Osteoblast (primary cell): ENCODE measurements at places on chromosomes 13 and 19. TPM values are rescaled to one million over a fixed set of nuclear protein-coding genes. Genes with fewer than 3 reads are reported as not detected.

DNA sequence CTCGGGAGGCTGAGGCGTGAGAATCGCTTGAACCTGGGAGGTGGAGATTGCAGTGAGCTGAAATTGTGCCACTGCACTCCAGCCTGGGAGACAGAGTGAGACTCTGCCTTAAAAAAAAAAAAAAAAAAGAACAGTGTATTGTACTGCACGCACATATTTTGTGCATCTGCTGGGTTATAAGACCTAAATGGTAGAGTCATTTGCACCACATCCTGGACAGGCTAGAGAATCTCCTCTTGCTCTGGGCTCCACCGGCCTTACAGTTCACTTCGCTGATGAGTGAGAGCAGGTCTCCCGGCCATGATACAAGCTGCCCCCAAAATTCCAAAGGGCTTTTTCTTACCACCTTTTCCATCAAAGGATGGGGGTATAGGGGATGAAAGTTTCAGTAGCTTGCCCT lies 7.2 kb upstream of the SAE1 start:
- H3K4me1 ChIP-seq = peaks cover 16% of the 10 kb centered on the region
- H3K36me3 ChIP-seq = no peaks in the 10 kb centered on the region
- H3K4me3 ChIP-seq = no peak overlapping the region
- no peak overlapping the region for H3K27ac ChIP-seq

DNA sequence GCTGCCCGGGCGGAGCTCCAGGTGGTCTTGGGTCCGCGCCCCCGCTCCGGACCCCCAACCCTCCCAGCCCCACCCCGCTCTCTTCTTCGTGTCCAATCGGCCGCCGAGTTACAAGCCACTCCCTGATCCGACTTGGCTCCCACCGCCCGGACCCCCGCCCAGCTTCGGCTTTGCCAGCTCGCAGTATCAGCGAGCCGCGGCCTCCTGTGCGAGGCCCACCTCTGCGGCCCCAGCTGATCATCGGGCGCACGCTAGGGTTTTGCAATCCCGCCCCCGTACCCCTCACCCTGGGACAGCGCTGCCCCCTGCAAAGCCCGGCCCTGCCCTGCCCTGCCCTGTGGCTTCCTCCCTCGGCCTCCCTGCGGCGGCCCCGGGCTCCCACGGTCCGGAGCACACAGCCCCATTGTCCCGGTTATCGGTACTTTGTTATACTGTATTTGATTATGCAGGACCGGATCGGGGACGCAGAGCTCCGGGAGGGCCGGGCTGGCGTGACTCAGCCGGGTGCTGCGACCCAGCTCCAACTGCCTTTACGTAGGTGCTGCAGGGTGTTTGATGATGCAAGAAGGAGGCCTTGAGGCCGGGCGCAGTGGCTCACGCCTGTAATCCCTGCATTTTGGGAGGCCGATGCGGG lies 598 bp upstream of the LPAR2 start:
- peaks cover 8% of the 10 kb centered on the region for H3K36me3 ChIP-seq
- no peak overlapping the region for H3K27ac ChIP-seq
- H3K27me3 ChIP-seq = no peaks in the 10 kb centered on the region
- peaks cover 6% of the 10 kb centered on the region for H3K4me1 ChIP-seq
- DNase-seq = peak; percentile 96

DNA sequence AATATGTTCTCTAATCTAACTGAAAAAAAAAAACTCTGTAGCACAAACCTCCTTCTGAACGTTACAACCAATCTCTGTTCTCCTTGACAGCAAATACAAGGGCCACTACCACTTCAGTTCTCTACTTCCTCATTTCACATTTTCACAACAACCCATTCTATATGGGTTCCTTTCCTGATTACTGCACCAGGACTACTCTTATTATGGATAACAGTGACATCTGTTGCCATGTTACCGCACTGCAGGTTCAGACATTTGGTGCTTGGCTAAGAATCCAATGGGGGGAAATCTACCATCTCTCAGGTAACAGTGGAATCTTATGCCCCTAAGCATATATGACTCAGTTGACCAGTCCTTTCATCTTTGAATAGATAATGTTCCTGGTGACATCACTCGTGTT lies 11.6 kb upstream of the FPR3 start:
- H3K27me3 ChIP-seq = peaks cover 16% of the 10 kb centered on the region
- H3K36me3 ChIP-seq = no peaks in the 10 kb centered on the region
- peaks cover 14% of the 10 kb centered on the region for H3K4me1 ChIP-seq
- DNase-seq = no peak

DNA sequence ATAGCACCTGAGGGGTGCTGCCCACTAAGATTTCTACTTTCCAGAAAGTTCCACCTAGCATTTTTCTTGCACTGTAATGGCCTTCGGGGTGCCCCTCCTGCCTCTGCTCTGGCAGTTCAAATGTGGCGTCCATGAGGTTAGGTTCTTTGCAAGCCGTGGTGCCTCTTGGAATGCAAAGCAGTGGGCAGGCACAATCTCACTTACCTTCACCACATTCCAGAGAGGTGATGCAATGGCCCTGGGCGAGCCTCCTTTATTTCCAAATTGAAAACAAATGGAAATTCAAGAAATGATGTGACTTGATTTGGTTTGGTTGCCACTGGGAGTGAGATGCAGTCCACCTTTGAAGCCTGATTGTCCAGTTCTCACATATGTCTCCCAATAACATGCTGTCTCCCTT lies 46.9 kb downstream of the FGF9 start:
- H3K4me3 ChIP-seq = no peak overlapping the region
- DNase-seq = no peak
- H3K27ac ChIP-seq = no peak overlapping the region

- no peak for DNase-seq
- H3K27me3 ChIP-seq = no peaks in the 10 kb centered on the region
- no peaks in the 10 kb centered on the region for H3K4me1 ChIP-seq
- no peaks in the 10 kb centered on the region for H3K36me3 ChIP-seq
Observed at GRCh38 chr13:46648166-46648607, 95.2 kb downstream of the LRCH1 start.

DNA sequence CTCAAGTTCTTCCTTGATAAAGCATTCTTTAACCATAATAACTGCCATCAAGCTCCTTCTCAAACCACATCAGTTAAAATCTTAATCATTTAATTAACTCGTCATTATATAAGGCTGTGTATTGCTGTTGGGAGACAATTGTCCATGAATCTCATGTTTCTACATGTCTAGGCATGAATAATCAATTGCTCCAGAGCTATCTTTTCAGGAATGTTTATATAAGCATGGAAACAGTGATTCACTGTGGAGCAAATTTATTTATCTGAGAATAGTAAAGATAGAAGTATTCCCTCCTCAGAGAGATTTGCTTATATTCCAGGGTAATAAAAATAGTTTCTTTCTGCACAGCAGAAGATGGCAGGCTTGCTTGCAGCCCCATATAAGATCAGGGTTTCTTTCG lies 71.1 kb downstream of the CBY2 start:
- peaks cover 10% of the 10 kb centered on the region for H3K4me1 ChIP-seq
- DNase-seq = peak; percentile 89
- H3K27ac ChIP-seq = no peak overlapping the region
- H3K4me3 ChIP-seq = no peak overlapping the region
- peaks cover 47% of the 10 kb centered on the region for H3K27me3 ChIP-seq

Gene TSKS
- not detected in 2 replicates for total RNA-seq

DNA sequence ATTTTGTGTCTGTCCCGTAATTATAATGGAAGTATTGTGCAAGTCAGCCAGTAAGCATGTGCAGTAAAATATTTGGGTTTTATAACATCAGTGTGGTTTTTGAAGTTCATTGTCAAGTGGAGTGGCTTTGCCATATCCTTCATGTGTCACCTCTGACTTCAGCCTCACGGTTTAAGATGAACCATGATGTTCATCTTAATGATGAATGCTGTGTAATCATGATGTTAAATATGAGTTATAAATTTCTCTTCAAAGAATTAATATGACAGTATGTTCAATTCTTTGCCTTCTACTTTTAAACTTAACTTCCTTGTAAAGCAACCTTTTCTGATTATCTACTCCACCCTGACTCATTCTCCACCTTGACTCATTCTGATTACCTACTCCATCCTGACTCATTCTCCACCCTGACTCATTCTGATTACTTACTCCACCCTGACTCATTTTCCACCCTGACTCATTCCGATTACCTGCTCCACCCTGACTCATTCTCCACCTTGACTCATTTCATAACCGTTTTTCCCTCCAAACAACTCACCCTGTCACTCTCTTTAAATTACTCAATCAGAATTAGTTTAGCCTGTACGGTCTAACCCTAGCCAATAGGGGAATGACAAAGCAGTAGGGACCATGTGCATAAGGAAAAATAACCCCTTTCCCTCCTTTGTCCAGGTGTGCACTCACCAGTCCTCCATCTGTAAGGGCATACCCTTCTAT lies 50.3 kb upstream of the ANKRD10 start:
- DNase-seq = no peak
- no peaks in the 10 kb centered on the region for H3K36me3 ChIP-seq
- no peaks in the 10 kb centered on the region for H3K27me3 ChIP-seq
- H3K4me3 ChIP-seq = no peak overlapping the region

- no peak overlapping the region for H3K4me3 ChIP-seq
- no peak overlapping the region for H3K27ac ChIP-seq
- DNase-seq = no peak
Observed at GRCh38 chr13:66362485-66362884, 867.7 kb downstream of the PCDH9 start.

Gene SETDB2
- total RNA-seq = 13.8 and 18.6 TPM in 2 replicates

Gene NOSIP
- total RNA-seq = 57.5 and 68.0 TPM in 2 replicates

DNA sequence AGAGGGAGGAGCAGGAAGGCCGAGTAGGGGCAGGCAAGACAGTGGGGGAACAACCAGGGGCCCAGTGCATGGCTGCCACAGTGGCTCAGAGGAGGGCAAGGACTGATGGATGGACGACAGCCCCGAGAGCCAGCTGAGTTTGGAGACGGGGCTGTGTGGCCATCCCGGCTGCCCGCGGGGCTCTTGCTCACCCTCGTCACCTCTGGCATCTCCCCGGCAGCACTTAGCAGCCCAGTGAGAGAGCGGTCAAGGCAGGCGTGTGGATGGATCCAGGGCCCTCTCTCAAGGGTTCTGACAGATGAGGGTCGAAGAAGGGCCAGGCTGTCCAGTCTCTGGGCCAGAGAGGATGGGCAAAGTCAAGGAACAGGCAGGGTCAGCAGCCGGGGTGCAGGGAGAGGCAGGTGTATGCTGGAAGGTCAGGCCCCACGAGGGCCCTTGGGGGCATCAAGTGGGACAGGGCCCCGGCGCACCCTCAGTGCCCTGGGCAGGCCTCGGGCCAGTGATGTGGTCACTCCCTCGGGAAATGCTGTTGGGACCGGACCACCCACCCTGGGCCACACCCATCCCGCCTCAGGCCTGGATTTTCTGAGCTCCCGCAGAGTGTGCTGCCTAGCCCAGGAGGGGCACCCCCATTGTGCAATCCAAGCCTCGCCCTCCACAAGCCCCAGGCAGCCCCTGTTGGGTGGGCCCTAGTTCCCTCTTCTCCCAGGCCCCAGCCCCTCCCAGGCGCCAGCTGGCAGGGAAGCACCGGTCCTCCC lies 56.4 kb upstream of the TPM4 start:
- no peaks in the 10 kb centered on the region for H3K27me3 ChIP-seq
- no peaks in the 10 kb centered on the region for H3K36me3 ChIP-seq
- H3K4me1 ChIP-seq = no peaks in the 10 kb centered on the region
- peak; percentile 48 for DNase-seq
- no peak overlapping the region for H3K27ac ChIP-seq
- no peak overlapping the region for H3K4me3 ChIP-seq

Gene FAM83E
- 0.29 TPM in 1 of 2 replicates, not detected in the other for total RNA-seq

- DNase-seq = peak; percentile 88
- H3K36me3 ChIP-seq = peaks cover 18% of the 10 kb centered on the region
- H3K27me3 ChIP-seq = no peaks in the 10 kb centered on the region
- H3K27ac ChIP-seq = peak overlapping the region; percentile 84
- peaks cover 12% of the 10 kb centered on the region for H3K4me1 ChIP-seq
Observed at GRCh38 chr19:46714444-46715106, 2.3 kb downstream of the PRKD2 start.

DNA sequence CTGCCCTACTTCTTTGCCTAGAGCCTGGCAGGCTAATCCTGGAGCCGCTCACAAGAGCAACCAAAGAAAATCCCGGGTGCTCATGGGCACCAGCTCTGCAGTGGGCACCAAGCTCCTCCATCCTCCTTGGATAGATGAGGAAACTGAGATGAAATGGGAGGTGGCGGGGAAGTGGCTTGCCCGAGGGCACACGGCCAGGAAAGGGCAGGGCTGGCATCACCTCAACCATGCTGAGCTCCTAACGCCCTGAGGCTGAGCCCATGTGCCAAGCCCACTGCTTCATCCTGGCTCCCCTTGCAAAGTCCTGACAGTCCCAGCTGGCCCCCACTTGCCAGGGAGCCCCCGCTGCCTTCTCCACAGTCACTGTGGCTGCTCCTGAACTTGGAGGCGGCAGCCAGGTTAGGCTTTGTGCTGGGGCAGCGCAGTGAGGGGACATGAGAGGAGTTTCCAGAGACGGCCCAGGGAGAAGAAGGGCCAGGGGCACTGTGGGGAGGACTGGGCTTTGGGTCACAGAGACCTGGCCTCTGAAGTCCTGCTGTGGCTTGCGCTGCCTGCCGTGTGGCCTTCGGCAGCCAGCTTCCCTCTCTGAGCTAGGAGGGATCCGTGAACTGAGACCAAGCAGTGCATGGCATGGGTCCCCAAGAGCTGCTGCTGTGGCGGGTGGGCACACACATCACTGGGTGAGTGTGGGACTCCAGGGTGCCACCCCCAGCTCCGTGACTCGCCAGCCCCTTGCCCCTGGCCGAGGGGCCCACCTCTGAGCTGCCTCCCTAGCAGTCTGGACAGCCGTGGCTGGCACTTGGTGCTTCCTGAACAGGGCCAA lies 17.5 kb downstream of the TMED1 start:
- H3K4me1 ChIP-seq = peaks cover 36% of the 10 kb centered on the region
- H3K27me3 ChIP-seq = no peaks in the 10 kb centered on the region
- peak overlapping the region; percentile 97 for H3K27ac ChIP-seq
- peak; percentile 48 for DNase-seq
- H3K4me3 ChIP-seq = no peak overlapping the region

Gene CD79A
- 0.36 TPM in 1 of 2 replicates, not detected in the other for total RNA-seq

GRCh38 chr19:11284515-11284914 lies 11.4 kb upstream of the TSPAN16 start:
- no peaks in the 10 kb centered on the region for H3K36me3 ChIP-seq
- no peak overlapping the region for H3K27ac ChIP-seq
- peaks cover 5% of the 10 kb centered on the region for H3K4me1 ChIP-seq
- DNase-seq = peak; percentile 49
- peaks cover 2% of the 10 kb centered on the region for H3K27me3 ChIP-seq

Gene PRRG2
- total RNA-seq = under 0.01 and 0.29 TPM in 2 replicates

Gene FAM187B
- total RNA-seq = not detected in 2 replicates

DNA sequence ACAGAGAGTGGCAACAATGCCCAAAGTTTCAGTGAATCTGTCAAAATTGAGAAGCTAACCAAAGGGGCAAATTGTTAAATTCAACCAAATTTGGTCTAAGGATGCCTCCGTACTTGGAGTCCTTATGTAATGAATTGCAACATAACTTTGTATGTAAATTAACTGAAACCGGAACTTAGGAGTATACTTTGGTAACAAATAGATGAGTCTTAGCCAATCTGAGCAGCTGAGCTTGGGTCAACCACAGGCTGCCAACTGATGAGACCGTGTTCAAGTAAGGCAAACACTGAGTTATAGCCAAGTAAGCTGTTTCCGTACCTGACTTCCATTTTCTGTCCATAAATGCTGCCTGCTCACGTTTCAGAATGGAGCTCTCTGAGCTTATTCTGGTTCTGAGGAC lies 5.3 kb downstream of the VWA8 start:
- no peaks in the 10 kb centered on the region for H3K36me3 ChIP-seq
- H3K4me3 ChIP-seq = no peak overlapping the region
- no peaks in the 10 kb centered on the region for H3K27me3 ChIP-seq
- no peak overlapping the region for H3K27ac ChIP-seq
- peaks cover 7% of the 10 kb centered on the region for H3K4me1 ChIP-seq
- no peak for DNase-seq
